ENCODE measurements at places on chromosomes 1 and 21. TPM values are rescaled to one million over a fixed set of nuclear protein-coding genes. Genes with fewer than 3 reads are reported as not detected.

Gene ACTA1
- polyA plus RNA-seq = 3,190 TPM

Gene RSPO1
- not detected for polyA plus RNA-seq

Gene RGS2
- 25.7 TPM for polyA plus RNA-seq

Gene MTFR1L
- 135 TPM for polyA plus RNA-seq

Gene LEPR
- 2.3 TPM for polyA plus RNA-seq

Measured in heart left ventricle (tissue), 16 donors.